Placental pericyte (primary cell): ENCODE measurements at places on chromosomes 4 and X. TPM values are rescaled to one million over a fixed set of nuclear protein-coding genes. Genes with fewer than 3 reads are reported as not detected.

The ZMAT1 gene
- total RNA-seq = 0.22 and 0.72 TPM in 2 replicates

The NUDT10 gene
- 0.14 TPM in 1 of 2 replicates, not detected in the other for total RNA-seq

The VCX2 gene
- total RNA-seq = not detected in 2 replicates

The BEX5 gene
- not detected in 2 replicates for total RNA-seq

The NSUN7 gene
- under 0.01 and 0.22 TPM in 2 replicates for total RNA-seq

The AIFM1 gene
- 15.9 and 25.4 TPM in 2 replicates for total RNA-seq

The HEPH gene
- total RNA-seq = 0.22 and 0.72 TPM in 2 replicates

The PDGFC gene
- total RNA-seq = 44.4 and 151 TPM in 2 replicates

The VSIG1 gene
- not detected in 2 replicates for total RNA-seq

The NEIL3 gene
- 2.6 and 14.6 TPM in 2 replicates for total RNA-seq
